ENCODE measurements at places on chromosomes 11 and 22.

- DNase-seq, result peak; percentile 17
These were observed 33.3 kb upstream of the NNMT start for GRCh38 chr11:114262681-114263512.

- DNase-seq, result no peak
These were observed 710 bp downstream of the MTCH2 start for GRCh38 chr11:47641600-47642098.

GRCh38 chr11:81072273-81072672 lies 1631.4 kb upstream of the TENM4 start:
- DNase-seq, result no peak

DNA sequence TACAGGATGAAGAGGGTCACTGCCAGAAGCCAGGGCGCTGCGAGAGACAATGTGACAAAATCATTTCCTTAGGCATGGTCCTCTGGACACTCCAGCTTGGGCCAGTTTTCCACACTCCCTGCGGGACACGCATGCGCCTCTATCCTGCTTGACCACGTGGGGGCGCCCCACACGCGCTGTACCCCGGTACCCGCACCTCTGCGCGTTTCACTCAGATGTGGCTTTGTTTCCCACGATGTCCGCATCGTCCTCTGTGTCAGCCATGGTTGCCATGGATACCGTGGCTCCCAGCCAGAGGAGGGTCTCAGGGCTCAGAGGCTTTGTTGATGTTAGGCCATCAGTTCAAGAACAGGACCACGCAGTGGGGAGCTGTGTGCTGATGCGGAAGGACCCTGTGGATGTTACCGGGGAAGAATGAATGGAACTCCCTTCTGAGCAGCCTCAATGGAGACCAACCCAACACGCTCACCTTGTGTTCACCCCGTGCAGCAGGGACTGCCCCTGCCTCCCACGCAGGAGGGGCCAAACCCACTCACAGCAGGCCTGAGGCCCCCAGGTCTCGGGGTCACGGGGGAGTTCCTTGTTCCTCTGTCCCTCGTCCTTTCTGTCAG lies 101.1 kb upstream of the SLC22A12 start:
- DNase-seq, result peak; percentile 40

GRCh38 chr22:35452351-35452781 lies 52.4 kb downstream of the MCM5 start:
- DNase-seq, result no peak

- DNase-seq, result no peak
These were observed 134.3 kb downstream of the MN1 start for GRCh38 chr22:27667121-27667843.

DNA sequence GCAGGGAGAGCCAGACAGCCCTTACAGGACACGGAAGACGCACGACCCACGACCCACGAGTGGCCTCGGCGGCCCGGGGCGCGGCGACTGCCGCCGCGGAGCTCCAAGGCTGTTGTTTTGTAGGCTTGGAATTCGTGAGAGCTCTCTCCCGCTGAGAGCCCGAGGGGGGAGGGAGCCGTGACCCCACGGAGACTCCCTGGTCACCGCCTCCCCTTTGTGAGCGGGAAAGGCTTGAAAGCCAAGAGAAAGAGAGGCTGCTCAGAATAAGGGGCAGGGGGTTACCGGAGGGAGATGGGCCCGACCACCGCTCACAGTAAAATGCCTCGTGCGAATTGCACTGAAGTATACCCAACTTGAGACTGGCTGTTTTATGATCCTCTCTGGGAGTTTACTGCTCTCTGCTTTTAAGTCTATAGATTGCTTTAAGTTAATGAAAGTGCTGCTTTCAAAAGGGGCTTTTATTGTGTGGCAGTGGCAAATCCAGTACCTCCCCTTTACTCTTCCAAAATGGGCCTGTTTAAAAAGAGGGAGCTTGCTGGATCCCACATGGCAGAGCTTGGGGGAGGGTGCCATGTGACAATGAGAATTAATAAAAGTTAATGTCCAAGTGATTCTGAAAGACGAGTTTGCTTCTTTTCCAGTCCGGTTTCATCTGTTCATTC lies 2.9 kb downstream of the PKNOX2 start:
- no peak for DNase-seq

DNA sequence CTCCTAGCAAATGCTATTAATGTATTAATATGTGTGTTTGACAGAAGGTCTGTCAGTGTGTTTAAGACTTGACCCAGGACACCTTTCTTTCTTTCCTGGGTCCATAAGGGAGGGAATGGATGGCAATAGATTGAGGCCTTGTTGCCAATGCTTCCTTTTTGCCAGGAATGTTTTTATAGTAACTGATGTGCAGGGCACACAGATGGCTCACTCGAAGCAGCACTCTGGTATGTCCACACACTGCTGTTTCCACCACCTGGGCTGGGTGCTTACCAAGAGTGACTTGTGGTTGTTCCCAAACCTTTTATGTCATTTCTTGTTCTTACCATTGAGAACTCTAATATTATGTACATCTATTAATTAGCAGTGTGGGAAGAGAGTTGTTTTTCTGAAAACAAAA lies 396.9 kb upstream of the SYN3 start:
- DNase-seq, result no peak

DNA sequence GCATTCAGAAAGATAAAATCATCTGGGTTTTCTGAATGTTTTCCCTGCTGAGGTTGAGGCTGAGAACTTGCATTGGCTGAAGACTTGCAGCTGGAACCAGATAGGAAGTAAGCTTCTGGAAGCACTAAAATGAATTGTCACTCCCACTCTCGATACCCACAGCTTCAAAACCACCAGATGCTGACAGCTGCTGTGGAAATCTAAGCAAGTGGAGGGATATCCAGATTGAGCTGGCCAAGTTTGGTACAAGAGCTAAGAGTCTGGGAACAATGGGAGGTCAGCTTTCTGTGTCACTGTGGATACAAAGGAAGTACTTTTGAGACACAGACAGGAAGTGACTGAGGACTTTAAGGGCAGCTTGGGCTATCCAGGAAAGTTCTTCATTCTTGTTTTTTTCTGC lies 51.3 kb upstream of the CD44 start:
- peak; percentile 90 for DNase-seq

DNA sequence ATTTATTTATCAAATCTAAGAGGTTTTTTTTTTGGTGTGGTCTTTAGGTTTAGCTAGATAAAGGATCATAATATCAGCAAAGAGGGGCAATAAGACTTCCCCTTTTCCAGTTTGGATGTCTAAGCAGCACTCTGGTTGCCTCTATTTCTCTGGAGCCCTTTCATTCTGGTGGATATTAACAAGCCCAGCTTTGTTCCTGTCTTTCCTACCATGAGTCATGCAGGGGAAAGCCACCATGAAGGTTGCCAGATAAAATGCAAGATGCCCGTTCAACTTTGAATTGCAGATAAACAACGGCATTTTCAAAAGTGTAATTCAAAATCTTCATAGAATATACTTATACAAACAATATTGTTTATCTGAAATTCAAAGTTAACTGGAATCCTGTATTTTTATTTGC lies 143.6 kb downstream of the ADAMTS15 start:
- no peak for DNase-seq

DNA sequence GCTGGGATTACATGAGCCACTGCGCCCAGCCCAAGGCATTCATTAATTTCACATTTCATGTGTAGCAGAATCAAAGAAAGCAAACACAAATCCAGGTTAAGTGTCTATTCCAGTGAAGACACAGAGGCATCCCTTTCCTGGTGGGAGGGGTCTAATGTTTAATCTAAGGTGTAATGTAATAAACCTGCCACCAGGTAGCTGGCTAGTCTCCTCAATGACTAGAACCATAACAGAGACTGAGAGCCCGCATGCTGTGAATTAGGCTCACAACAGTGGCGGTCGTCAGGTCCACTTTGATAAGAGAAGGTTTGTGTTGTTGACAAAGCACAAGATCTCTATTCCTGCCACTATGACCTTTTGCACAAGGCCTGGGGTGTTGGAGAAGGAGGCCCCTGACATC lies 64.2 kb upstream of the ADA2 start:
- DNase-seq, result no peak

GRCh38 chr11:94089341-94089740 lies 39.3 kb upstream of the PANX1 start:
- no peak for DNase-seq

GRCh38 chr22:20587206-20587958 lies 80.0 kb downstream of the MED15 start:
- no peak for DNase-seq

- DNase-seq, result no peak
These were observed 1.4 kb downstream of the NAV2 start for GRCh38 chr11:19714022-19714386.

GRCh38 chr22:48396091-48396784 lies 1431.4 kb downstream of the BRD1 start:
- DNase-seq, result no peak

DNA sequence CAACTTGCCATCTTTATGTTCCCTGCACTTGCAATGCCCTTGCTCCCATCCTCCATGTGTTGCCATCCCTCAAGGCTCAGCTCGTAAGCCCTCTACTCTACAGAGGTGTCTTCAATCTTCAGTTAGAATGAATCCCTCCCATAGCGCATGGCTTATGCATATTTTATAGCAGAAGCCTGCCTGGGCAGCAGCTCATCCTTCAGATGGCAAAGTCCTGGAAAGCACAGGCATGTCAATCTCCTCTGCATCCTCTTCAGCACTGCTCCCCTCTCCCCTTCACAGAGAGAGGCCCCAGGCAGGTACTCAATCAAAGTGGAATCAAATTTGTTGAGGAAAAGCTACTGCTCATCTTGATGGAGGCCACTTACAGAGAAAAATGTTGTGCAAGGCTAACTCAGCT lies 31.1 kb upstream of the ABCC8 start:
- DNase-seq, result no peak

DNA sequence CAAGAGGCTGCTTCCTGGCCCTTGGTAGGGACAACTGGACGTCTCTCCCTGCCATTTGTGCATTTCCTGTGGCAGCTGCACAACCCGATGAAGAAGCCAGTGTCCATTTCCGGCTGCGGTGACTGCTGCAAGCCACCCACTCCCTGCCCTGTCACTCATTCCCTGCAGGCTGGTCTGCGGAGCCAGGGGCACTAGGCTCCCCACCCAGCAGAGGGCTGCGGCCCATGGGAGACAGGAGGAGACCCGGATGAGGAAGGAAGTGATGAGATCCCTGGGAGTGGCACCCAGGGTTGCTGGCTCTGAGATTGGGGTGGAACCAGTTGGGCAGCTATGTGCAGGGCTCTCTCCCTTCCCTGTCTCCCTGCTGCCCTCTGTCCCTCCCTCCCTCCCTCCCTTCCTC lies 10.0 kb upstream of the MYRF start:
- DNase-seq, result peak; percentile 74

GRCh38 chr22:38454353-38455075 lies 485 bp downstream of the KCNJ4 start:
- DNase-seq, result no peak

- DNase-seq, result peak; percentile 38
These were observed 88.7 kb upstream of the TIMP3 start for GRCh38 chr22:32712644-32713355.

- peak; percentile 89 for DNase-seq
These were observed 1.3 kb downstream of the DENND5A start for GRCh38 chr11:9263840-9264315.

- DNase-seq, result peak; percentile 49
These were observed 62.1 kb downstream of the LRP5 start for GRCh38 chr11:68374531-68374930.

DNA sequence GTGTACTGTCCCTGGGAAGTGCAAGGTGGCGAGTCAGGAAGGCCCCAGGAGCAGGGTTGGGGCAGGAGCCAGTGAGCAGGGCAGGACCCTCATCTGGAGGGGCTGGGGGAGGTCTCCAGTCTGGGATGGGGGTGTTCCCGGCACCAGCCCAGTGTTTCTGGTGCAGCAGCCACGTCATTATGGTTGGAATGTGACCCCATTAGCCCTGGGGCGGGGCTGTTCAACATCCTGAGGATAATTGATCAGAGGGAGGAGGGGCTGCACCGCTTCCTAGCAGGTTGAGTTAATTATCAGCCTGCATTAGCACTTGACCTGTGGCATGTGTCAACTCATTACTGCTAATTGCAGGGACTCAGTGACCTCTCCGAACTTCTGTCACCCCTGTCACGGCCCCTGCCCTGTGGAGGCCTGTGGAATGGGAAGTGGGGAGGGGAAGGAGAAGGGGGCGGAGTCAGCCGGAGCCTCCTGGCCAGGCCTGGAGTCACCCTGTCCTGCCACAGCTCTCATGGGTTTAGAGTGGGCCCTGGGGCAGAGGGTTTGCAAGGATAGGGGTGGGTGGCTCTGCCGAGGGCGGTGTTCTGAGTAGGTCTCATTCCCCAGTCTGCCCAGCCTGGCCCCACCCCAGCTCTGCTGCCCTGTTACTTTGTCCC lies 52.8 kb upstream of the CCDC188 start:
- DNase-seq, result no peak

GRCh38 chr11:47109727-47110246 lies 66.9 kb downstream of the ARFGAP2 start:
- no peak for DNase-seq

DNA sequence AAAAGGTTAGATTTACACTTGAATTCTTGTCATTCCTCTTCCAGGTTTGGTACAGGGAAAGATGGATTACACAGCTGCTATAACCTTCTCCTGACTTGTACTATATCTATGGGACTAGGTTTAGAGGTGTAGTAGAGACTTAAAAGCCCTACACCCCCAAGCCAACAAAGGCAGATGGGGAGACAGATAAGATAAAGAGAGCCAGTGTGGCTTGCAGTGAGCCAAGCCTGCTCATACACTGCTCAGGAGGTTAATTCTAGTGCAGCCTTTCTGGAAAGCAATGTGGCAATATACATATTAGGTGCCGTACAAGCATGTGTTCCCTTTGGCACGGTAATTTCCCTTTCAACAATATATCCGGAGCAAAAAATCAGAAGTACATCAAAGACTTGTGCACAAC lies 10.8 kb downstream of the SIK3 start:
- no peak for DNase-seq

DNA sequence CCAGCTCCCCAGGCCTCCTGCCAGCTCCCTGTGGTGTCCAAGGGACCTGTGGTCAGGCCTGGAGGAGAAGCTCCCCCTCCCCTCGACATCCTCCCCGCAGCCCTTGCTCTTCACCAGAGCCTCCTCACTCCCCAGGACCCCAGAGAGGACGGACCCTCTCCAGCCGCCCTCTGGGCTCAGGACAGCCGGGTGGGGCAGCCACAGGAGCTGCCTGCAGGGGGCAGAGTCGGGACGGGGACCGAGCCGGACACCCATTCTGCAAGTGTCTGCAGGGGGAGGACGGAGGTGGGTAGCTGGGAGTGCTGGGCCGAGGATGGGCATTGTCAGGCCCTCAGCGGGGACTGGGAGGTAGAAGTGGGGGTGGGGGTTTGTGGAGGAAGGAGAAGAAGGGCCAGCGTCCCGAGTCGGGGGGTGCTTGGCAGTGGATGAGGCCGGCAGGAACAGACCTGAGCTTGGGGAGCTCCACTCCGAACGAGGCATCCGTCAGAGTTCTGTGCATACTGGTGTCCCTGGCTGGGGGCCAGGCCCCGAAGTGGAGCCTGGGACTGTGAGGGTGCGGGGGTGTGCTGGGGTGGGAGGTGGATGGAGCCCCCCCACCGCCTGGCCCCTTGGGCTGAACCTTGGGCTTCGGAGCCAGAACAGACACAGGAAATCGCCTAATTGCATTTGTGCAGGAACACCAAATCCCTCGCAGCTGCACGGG lies 15.2 kb downstream of the PRR33 start:
- peak; percentile 11 for DNase-seq

GRCh38 chr11:12174477-12175143 lies 64.2 kb downstream of the MICAL2 start:
- DNase-seq, result peak; percentile 94

GRCh38 chr11:79076526-79077115 lies 364.2 kb downstream of the TENM4 start:
- DNase-seq, result no peak

GRCh38 chr11:62593434-62594044 lies 2.2 kb upstream of the TUT1 start:
- peak; percentile 85 for DNase-seq

GRCh38 chr11:37532271-37532670 lies 934.2 kb upstream of the RAG2 start:
- no peak for DNase-seq

GRCh38 chr22:39598017-39598965 lies 27.7 kb downstream of the CACNA1I start:
- no peak for DNase-seq

Data from MV-4-11 (cell line).